Activated CD4-positive, alpha-beta T cell treated with anti-CD3 and anti-CD28 coated beads for 36 hours (primary cell): ENCODE measurements at places on chromosomes 2 and 18. TPM values are rescaled to one million over a fixed set of nuclear protein-coding genes. Genes with fewer than 3 reads are reported as not detected.

DNA sequence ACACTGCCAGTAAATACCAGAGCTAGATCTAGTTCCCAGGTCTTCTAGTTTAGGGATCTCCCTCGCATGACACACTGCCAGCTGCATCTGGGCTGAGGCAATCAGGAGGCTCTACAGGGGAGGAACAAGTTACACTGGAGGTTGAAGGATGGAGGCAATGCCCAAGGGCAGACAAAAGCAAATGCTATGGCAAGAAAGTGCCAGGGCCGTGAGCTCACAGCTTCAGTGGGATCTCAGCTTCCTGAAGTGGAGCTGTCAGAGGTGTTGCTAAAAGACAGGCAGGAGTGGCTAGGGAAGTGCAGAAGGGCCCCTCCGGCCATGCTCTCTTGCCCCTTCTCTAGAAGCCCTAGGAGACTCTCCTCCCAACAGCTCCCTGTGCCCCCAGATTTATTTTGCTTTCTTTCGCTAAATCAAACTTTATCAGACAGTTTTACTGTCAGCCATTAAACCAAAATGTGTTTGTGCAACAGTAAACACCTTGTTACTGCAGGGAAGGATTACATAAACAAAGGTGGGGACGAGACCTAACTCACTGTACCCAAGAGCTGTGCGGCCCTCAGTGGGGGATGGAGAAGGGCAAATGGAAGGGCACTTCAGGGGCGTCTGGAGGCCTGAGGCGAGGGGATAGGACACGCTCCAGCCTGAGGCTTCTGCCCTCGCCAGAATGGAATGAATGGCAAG is 39.4 kb upstream of the PKDCC start:
- no peak for DNase-seq

DNA sequence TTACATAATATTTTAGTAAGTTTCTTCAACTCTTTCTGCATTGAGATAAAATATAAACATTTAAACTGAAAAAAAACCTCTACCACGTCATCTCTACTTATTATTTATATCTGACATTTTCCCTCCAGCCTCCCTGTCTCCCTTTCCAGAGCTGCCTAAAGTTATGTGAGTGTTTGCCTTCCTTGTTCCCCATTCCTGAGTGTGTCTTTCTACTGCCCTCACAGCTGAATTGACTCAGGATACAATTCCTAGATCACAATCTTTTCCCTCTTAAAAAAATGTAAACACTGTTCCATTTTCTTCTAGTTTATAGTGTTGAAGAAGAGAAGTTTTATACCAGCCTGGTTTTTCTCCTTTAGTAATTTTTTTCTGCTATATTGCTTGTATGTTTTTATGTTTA is 5.3 kb downstream of the TRPM8 start:
- DNase-seq: no peak

The CCDC141 gene
- 2.6 TPM for total RNA-seq

DNA sequence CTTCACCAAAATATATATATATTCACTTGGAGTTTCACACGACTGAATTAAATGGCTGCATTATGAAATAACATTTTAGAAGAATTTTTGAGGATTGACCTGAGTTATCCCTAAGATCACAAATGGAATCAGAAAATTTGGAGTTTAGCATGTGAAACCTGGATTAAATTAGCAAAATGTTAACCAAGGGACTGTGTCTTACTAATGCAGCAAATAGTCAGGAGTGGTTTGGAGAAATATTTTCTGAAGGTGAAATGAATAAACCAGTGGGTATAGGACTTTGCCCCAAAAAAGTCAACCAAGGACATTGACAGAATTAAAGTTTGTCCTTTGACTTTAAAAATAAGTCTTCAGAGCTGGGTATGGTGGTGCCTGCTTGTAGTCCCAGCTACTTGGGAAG is 111.2 kb downstream of the PRPF40A start:
- DNase-seq: no peak

DNA sequence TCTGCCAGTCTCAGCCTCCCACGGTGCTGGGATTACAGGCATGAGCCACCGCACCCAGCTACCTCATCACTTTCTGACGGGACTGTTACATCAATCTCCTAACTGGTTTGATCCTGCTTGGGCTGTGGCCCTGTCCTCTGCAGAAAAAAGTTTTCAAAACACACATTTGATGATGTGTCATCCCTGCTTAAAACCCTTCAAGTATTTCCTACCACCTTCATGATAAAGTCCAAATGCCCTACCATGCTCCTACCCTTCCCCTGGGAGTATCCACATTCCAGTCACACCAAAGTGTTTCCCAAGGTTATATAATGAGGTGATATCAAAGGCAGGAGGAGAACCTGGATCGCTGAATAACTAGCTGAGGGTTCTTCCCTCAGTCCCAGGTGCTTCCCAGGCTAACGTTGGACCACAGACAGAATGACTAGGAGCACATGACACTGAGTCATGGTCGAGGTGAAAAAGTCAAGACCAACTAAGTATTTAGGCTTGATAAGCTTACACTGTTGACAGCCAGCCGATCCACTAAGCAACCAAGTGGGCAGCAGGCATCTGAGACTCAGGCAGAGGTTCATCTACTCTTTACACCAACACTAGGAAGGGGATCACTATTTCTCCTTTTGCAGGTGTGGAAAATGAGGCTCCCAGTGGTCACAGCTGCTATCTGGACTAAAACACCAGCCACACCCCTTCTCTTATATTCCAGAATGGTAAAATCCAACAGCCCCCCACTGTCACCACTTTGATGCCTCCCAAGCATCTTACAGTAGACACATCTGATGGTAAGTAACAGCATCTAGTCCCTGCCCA is 31.8 kb downstream of the CYRIA start:
- peak; percentile 26 for DNase-seq

GRCh38 chr2:178479758-178480226 is 465 bp upstream of the PLEKHA3 start:
- DNase-seq: no peak

- DNase-seq: no peak
Measured at GRCh38 chr2:100796499-100797100, 23.3 kb upstream of the NPAS2 start.

GRCh38 chr18:13872932-13873331 is 42.4 kb downstream of the MC2R start:
- DNase-seq: no peak

DNA sequence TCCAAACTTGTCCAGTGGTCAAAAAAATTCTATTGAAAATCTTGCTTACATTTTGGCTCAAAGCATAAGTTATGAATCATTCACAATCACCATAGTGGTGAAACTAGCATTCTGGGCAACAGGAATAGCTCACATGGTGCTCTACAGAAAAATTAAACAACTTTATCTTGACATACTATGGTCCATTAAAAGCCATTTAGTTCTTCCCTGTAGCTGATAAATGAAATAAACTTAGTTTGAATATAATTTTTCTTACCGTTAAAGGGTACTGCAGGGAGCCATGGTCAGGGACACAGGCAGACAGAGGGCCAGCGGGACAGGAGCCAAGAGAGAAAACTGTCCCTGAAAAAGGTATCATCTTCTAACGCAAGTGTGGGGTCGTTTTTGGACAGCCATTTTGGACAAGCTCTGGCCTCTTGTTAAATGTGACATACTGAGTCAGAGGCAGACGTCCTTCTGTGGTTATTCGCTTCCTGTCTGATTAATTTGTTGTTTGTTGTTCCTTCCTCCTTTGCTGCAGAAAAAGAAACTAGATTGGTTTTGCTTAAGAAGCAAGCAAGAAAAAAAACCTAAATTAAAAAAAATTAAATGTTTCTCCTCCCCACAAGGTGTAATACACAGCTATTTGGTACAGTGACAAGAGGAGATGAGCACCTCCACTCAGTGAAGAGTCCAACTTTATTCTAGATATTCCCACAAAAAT is at the start of gene WIPF1:
TSS of gene WIPF1 (minus strand) at position 460 of the 703 bp plus-strand sequence. CDS start 12,231 bp downstream, outside the sequence.
- peak; percentile 52 for DNase-seq

- no peak for DNase-seq
Measured at GRCh38 chr2:239593455-239593854, 192.6 kb upstream of the HDAC4 start.

The HAAO gene
- 1.2 TPM for total RNA-seq

The CCDC138 gene
- 14.3 TPM for total RNA-seq

GRCh38 chr2:128590309-128591021 is 271.8 kb upstream of the HS6ST1 start:
- DNase-seq: no peak
